ENCODE measurements at places on chromosomes 11 and 22.
A peak's percentile ranks its signal among the peaks of the same experiment; 100 is the strongest.

GRCh38 chr11:77316733-77317342 lies 15.4 kb upstream of the GDPD4 start:
- no peak for DNase-seq
- no peak overlapping the region for H3K4me3 ChIP-seq
- H3K4me1 ChIP-seq = no peaks in the 10 kb centered on the region
- H3K36me3 ChIP-seq = no peaks in the 10 kb centered on the region

- H3K27me3 ChIP-seq = no peaks in the 10 kb centered on the region
- H3K4me1 ChIP-seq = no peaks in the 10 kb centered on the region
- peaks cover 46% of the 10 kb centered on the region for H3K36me3 ChIP-seq
- H3K27ac ChIP-seq = no peak overlapping the region
- no peak for DNase-seq
- no peak overlapping the region for H3K4me3 ChIP-seq
These were observed 53.3 kb downstream of the PPFIA1 start for GRCh38 chr11:70323806-70324205.

- H3K4me1 ChIP-seq = no peaks in the 10 kb centered on the region
- DNase-seq = no peak
- no peak overlapping the region for H3K4me3 ChIP-seq
- H3K27ac ChIP-seq = no peak overlapping the region
- H3K27me3 ChIP-seq = no peaks in the 10 kb centered on the region
- no peaks in the 10 kb centered on the region for H3K36me3 ChIP-seq
These were observed 150.9 kb upstream of the TTC12 start for GRCh38 chr11:113163291-113164030.

DNA sequence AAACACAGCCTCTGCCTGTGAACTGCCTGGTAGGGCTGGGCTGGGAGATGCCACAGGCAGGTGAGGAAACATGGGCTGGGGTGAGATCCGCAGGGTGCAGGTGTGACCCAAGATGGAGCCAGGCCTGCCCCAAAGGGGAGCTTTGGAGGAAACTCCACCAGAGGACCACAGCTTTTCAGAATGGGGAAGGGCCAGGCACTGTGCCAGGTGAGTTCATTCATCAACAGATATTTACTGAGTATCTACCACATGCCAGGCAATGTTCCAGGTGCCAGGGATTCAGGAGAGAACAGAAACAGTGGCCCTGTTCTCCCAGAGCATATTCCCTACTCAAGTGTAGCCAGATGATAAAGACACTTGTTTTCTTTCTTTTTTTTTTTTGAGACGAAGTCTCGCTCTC lies 11.2 kb downstream of the RTN4RL2 start:
- peaks cover 5% of the 10 kb centered on the region for H3K27me3 ChIP-seq
- H3K36me3 ChIP-seq = no peaks in the 10 kb centered on the region
- H3K4me1 ChIP-seq = peaks cover 24% of the 10 kb centered on the region
- no peak overlapping the region for H3K27ac ChIP-seq

DNA sequence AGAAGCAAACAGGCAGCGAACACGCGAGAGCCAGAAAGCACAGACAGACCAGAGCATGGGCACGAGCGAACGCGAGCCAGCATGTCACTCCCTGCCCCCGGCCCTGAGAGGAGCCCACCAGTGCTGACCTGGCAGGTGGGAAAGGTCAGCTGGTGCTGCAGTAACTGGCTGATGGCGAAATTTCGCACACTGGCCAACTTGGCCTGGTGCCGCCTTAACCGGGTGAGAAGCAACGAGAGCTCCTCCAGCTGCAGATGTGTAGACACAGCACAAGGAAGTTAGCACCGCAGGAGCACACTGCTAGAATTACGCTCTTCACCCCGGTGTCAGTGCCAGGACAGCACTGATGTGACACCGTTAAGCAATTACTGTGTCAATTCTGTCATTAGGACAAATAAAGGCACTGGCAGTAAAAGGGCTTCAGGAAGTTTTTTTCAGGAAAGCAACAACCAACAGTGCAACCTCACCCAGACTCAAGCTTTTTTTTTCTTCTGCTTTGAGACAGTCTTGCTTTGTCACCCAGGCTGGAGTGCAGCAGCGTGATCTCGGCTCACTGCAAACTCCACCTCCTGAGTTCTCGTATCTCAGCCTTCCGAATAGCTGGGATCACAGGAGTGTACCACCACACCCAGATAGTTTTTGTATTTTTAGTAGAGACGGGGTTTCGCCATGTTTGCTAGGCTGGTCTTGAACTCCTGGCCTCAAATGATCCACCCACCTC lies 76.8 kb downstream of the C11orf58 start:
- no peaks in the 10 kb centered on the region for H3K4me1 ChIP-seq
- H3K27me3 ChIP-seq = no peaks in the 10 kb centered on the region
- no peak for DNase-seq

DNA sequence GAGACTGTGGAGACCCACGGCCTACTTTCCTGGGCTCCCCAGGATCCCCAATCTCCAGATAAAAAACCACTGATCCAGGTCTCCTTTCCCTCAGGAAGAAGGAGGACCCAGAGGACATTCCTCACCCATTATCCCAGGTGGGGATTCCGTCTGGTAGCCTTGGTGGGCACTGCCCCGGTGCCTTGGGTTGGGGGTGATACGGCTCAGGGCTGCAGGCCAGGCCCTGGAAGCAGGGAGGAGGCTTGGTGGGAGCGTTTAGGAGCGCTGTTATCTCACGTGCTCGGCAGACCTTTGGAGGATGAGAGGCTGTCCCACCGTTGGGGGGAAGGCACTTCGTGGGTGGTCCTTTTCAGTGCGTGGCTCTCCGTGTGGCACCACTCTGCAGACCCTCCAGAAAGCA lies 926.3 kb downstream of the BRD1 start:
- no peak for DNase-seq
- no peaks in the 10 kb centered on the region for H3K4me1 ChIP-seq
- no peaks in the 10 kb centered on the region for H3K27me3 ChIP-seq

GRCh38 chr22:46028106-46028991 lies 51.4 kb upstream of the WNT7B start:
- no peak for DNase-seq
- no peak overlapping the region for H3K4me3 ChIP-seq
- no peaks in the 10 kb centered on the region for H3K36me3 ChIP-seq
- no peaks in the 10 kb centered on the region for H3K4me1 ChIP-seq

GRCh38 chr11:65329944-65330403 lies 3.7 kb upstream of the DPF2 start:
- no peaks in the 10 kb centered on the region for H3K36me3 ChIP-seq
- DNase-seq = peak; percentile 76
- H3K27ac ChIP-seq = no peak overlapping the region
- H3K27me3 ChIP-seq = no peaks in the 10 kb centered on the region

DNA sequence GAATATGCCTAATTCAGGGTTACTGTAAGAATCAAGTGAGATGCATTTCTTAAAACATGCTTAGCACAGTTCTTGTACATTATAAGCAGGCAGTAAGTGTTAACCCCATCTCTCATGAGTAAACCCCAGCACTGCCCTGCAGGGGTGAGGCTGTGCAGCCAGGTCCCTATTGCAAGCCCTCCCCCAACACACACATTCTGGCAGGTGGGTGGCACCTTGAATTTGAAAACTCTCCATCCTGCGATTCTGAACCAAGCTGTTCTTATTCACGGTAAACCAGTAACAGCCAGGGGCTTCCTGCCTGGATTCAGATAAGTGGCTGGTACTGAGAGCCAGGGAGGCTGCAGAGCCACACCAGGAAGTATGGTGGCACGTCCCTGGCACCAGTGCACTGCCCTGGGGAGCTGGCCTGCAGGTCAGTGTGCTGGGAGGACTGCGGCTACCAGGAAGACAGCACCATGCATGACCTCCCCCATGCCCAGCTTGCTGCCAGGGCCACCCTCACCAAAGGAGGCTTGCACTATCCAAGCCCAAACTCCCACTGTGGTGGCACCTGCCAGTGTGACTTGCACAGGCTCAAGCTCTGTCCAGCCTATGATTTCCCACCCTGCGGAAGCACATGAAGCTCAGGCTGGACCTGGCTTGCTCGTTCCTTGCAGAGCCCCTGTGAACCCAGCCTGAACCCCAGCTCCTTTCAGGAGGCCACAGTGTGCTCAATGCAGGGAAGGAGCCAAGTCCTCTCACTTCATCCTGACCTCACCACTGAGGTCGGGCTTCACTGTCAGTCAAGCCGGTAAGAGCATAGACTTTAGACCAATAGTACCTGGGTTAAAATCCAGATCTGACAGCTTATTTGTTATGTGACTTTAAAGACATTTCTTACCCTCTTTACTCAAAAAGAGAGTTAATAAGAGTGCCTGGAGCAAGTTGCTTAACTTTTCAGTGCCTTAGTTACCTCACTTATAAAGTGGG lies 88.1 kb downstream of the MICAL2 start:
- H3K36me3 ChIP-seq = no peaks in the 10 kb centered on the region
- DNase-seq = no peak
- H3K27ac ChIP-seq = peak overlapping the region; percentile 52
- H3K4me3 ChIP-seq = no peak overlapping the region
- H3K27me3 ChIP-seq = no peaks in the 10 kb centered on the region

DNA sequence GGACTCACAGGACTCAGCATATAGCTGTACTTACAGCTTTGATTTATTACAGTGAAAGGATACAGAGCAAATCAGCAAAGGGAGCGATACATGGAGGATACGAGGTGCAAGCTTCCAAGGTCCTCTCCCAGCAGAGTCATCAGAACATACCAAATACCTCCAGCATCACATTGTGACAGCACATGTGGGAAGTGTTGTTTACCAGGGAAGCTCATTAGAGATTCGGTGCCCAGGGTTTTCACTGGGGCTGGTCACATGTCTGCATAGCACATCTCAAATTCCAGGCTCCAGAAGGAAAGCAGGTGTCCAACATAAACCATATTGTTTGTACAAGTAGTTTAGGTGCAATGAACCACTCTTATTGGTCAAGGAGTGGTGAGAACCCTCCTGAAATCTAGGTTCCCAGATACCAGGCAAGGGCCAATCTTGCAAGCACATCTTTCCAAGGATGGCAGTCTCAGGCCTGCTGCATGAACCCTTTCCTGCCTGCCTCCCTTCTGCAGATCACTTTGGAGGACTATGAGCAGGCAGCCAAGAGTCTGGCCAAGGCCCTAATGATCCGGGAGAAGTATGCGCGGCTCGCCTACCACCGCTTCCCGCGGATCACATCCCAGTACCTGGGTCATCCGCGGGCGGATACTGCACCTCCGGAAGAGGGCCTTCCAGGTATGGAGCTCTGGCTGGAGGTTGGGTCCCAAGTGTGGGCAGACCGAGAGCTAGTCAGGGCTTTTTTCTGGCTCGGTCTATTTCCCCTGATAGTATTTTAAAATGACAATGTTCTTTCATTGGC lies 26.7 kb downstream of the AMPD3 start:
- H3K27ac ChIP-seq = no peak overlapping the region
- H3K4me1 ChIP-seq = no peaks in the 10 kb centered on the region

DNA sequence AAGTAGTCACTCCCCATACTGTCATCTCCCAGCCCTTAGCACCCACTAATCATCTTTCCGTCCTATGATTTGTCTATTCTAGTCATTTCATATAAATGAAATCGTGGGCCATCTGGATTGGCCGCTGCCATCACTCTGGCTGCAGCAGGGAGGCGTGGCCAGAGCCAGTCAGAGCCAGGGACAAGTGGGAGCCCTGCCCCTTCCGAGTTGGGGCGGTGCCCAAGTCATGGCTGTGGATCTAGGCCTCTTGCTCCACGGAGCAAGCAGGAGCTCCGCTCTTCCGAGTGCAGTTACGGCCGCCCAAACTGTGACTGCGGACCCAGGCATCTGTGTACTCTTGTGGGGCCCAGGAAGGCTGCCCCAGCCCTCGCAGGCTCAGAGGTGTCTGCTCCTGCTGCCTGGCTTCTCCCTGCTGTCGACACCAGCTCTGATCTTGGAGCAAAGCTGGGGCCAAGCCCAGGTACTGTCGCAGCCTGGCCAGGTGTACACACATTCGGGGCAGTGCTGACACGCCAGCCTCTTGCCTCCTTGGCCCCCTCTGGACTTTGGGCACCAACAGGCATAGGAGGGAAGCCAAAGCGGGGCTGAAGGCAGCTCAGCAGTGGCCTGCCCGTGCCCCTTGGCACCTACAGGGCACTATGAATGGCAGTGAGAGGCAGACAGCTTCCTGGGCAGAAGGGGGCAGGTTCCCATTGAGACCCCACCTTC lies 8.4 kb downstream of the MRPL48 start:
- peaks cover 7% of the 10 kb centered on the region for H3K36me3 ChIP-seq
- H3K4me3 ChIP-seq = no peak overlapping the region
- H3K27ac ChIP-seq = no peak overlapping the region
- H3K27me3 ChIP-seq = no peaks in the 10 kb centered on the region
- no peak for DNase-seq
- no peaks in the 10 kb centered on the region for H3K4me1 ChIP-seq

GRCh38 chr11:106473089-106473722 lies 395.7 kb downstream of the AASDHPPT start:
- H3K4me3 ChIP-seq = no peak overlapping the region
- no peaks in the 10 kb centered on the region for H3K36me3 ChIP-seq
- no peak overlapping the region for H3K27ac ChIP-seq
- no peaks in the 10 kb centered on the region for H3K27me3 ChIP-seq

GRCh38 chr22:29799217-29799680 lies 32.1 kb downstream of the UQCR10 start:
- H3K27me3 ChIP-seq = no peaks in the 10 kb centered on the region
- H3K4me1 ChIP-seq = no peaks in the 10 kb centered on the region
- no peak overlapping the region for H3K27ac ChIP-seq
- H3K36me3 ChIP-seq = peaks cover 68% of the 10 kb centered on the region
- H3K4me3 ChIP-seq = no peak overlapping the region

- DNase-seq = no peak
- no peaks in the 10 kb centered on the region for H3K36me3 ChIP-seq
- no peak overlapping the region for H3K4me3 ChIP-seq
- H3K27me3 ChIP-seq = no peaks in the 10 kb centered on the region
- H3K27ac ChIP-seq = no peak overlapping the region
- no peaks in the 10 kb centered on the region for H3K4me1 ChIP-seq
These were observed 89.2 kb downstream of the AMOTL1 start for GRCh38 chr11:94857337-94857736.

GRCh38 chr11:79663017-79663416 lies 222.2 kb upstream of the TENM4 start:
- no peak overlapping the region for H3K27ac ChIP-seq
- H3K4me1 ChIP-seq = no peaks in the 10 kb centered on the region
- no peak for DNase-seq
- no peaks in the 10 kb centered on the region for H3K27me3 ChIP-seq

DNA sequence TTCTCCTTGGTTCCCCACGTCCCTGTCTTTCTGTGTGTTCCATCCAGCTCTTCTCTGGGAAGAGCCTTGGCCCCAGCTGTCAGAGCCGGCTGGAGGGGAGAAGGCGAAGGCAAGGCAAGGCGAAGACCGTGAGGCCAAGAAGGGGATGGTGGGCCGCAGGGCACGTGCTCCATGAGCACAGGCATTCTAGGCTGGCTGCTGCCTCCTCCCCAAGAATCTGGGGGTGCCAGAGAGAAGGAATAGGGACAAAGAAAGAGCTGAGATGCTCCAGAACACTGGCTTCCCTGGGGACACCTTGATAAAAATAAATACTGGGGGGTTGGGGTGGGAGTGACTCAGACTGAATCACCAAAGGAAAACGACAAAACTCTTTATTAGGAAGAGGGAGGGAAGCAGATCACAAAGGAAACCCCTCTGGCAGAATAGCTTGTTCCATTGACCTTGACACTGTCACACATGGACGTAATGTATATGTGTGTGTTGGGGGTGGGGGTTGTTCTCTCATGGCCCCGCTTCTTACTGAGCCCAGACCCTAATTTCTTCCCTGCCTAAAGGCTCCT lies 52.5 kb downstream of the NECTIN1 start:
- no peaks in the 10 kb centered on the region for H3K4me1 ChIP-seq
- H3K27me3 ChIP-seq = no peaks in the 10 kb centered on the region
- H3K36me3 ChIP-seq = no peaks in the 10 kb centered on the region
- H3K27ac ChIP-seq = no peak overlapping the region
- H3K4me3 ChIP-seq = no peak overlapping the region

Data from CD4-positive, alpha-beta memory T cell (primary cell).